ENCODE measurements at places on chromosomes 4 and X.

GRCh38 chr4:169241464-169241863, 29.3 kb downstream of the SH3RF1 start:
- DNase-seq = no peak

DNA sequence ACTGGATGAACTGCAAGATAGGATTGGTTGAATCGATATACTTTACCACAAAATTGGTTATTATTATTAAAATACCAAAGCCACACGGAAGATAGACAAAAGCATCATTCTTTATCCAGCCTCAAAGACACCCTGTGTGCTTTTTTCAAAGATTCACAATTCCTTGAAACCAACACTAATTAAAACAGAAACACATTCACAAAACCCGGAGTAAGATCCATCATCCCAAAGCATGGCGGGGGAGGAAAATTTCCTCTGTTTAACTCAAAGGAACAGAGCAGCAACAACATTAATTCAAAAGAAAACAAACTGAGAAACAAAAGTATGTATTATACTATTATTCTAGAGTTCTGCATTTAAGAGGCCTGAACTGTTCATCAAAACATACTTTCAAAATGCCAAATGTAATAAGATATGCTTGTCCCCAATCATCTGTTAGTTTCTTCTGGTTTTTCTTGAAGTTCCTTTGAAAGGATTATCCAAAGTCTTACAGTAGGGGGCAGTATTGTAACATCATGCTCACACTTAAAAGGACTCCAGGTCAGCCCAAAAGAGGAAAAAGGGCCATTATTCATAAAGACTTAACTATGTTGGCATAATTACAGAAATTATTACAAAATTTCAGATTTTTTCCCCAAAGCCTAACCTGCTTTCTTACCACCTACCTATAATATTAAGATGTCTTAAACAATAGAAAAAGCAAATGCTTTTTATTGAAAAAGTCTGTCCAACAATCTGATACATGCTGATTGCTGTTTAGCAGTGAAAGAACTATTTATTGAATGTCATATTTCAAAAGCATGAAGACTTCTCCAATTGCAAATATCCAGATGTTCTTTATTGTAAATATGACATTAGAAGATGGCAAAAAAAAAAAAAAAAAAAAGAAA, 168.7 kb downstream of the SCFD2 start:
- DNase-seq = peak; percentile 27

GRCh38 chr4:22978656-22979055, 285.9 kb downstream of the GBA3 start:
- no peak for DNase-seq

- DNase-seq = no peak
These were observed 27.7 kb downstream of the RGS12 start for GRCh38 chr4:3320361-3321023.

- DNase-seq = no peak
These were observed 27.4 kb upstream of the HPGD start for GRCh38 chr4:174549721-174550120.

DNA sequence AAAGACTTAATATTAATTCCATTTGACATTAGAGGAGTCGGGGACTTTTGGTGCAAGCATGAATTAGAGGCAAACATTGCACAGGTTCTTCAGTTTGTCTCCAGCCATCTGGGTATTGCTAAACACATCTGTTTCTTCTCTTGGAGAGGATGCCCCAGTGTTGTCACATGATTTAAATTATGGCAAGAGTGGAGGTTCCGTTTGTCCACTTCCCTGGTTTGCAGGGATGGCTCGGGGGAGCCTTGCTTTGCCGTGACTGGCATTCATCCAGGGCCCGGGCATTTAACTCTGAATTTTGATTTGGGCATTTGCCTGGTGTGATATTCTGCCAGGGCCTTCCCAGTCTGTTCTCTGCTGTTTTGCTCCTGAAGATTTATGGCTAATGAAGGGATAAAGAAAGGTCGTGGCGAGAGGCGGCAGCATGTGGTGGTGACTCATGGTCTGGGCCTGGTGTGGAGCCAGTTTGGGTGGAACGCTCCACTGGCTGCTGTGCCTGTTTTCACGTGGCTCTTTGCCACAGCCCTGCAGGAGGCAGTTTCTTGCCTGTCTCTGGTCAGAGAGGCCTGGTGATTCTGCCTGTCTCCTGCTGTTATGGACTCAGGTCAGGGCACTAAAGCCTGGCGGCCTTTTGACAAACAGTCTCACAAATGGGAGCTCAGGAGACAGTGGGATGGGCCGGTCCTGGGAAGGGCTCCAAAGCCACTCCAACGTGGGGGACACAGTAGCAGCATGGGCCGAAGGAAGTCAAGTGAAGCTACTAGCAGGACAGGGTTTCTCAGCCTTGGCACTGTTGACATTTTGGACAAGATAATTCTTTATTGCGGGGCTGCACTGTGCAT, 99.4 kb upstream of the PGRMC2 start:
- peak; percentile 84 for DNase-seq

- peak; percentile 20 for DNase-seq
These were observed 80.8 kb downstream of the HMGN5 start for GRCh38 chrX:81120936-81121371.

GRCh38 chr4:7367864-7368277, 66.9 kb downstream of the PSAPL1 start:
- DNase-seq = no peak

DNA sequence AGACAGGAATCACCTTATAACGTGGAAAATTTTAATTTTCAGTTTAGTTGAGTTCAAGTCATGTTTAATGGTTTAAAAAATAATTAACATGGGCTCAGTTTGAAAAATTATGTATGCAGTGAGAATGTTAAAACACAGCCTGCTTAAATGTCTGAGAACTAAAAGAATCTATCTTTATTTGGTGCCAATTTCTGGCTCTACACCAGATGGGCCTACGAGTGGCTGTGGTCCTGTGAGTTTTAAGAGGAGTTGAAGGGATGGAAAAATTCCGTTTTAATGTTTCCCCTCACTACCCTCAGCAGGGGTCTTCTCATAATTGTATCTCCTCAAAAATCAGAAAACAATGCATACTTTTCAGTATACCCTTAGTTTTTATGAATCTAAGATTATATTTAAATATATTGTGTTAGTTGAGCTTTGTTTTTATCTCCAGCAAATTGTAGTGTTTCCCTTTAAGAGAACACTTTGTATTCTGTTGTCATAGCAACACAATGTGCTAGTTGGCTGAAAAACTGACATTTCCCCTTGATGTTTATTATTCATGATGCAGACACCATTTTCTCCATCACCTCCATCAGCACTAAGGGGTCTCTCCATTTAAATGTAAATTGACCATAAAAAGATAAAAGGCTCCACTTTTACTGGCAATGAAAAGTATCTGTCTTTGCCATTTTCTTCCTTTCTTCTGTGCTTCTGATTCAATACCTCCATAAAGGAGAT, 393.5 kb upstream of the GRIA3 start:
- DNase-seq = no peak

- no peak for DNase-seq
These were observed 5.9 kb upstream of the STIM2 start for GRCh38 chr4:26854701-26855100.

DNA sequence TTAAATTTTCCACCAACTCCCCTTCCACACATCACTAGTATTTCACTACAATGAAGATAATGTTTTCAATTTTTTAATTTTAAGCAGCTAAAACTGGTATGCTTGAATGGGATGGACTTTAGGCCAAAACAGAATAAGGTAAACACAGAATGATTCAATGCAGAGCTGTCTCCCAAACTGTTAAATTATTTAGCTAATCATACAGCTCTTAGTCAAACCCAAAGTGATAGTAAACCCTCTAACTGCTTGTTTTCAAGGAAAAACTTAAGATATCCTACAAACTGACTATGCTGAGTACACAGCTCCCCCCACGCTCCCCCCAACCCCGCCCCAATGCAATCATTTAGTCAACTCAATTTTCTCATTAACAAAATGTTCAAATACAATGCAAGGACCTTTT, 30.2 kb downstream of the CNOT6L start:
- no peak for DNase-seq
